ENCODE measurements at places on chromosomes 7 and 10.

- DNase-seq = no peak
Measured at GRCh38 chr10:48985621-48986158, 46.0 kb upstream of the LRRC18 start.

- peak; percentile 22 for DNase-seq
Measured at GRCh38 chr10:31700181-31700611, 228.4 kb downstream of the ARHGAP12 start.

DNA sequence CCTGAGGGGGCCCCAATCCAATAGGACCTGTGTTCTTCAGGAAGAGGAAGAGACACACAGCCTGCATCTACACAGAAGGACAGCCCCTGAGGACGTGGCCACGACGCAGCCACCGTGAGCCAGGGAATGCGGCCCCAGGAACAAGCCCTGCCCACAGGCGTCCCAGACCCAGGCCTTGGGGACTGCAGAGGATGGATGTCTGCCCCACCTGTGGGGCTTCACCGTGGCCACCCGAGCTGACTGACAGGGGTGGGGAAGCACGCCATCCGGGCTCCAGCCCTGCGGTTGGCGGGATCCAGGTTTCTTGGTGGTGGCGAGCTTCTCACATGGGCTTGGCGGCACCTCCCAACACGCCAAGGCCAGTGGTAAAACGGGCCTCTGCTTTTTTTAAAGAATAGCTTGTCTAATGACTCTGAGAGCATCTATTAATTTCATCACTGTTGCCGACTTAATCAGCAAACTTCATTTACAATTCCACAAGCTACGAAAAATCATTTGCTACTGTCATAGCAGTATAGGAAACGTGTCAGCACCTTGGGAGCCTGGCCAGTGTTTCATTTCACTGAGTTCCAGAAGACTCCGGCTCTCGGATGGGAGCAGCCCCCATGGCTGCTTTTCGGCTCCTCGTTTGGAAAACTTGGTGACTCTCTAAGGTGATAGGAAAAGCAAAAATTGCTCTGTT, 584.0 kb downstream of the PTPRN2 start:
- no peak for DNase-seq

DNA sequence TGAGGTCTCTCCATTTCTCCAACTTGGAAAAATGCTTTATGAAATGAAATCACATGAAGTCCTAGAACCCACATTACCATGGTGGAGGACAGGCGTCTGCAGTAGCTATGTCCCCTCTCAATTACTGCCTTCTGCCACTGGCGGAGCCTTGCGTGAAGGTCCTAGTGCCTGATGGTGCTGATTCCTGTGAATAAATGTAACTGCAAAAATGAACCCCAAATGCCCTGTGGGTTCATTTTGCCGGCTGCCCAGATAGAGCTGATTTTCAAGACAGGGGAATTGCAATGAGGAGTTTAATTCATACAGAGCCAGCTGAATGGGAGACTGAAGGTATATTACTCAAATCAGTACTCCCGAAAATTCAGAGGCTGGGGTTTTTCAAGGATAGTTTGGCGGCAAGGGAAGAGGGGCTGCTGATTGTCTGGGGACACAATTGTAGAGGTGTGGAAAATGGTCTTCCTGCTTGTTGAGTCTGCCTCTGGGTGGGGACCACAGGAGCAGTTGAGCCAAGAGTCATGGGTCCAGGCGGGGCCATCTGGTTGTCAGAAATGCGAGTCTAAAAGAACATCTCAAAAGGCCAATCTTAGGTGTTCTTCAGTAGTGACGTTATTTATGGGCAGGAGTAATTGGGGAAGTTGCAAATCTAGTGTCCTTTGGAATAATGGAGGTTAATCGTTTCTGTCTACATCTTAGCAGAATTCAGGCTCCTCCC, 13.5 kb downstream of the PRF1 start:
- DNase-seq = no peak

DNA sequence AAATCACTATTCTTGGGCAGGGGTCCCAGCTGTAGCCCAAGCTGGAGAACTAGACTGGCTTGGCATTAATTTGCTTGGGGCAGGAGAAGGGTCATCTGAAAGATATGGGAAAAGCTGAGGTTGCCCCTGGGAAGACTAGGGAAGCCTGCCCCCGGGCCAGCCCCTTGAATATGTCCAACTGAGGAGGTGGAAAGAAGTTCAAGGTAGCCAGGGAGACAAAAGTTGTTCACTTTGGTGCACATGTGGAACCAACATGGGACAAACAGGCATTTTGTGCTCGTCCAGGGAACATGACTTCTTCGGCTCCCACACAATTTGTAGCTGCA, 1.4 kb upstream of the LRRC61 start:
- no peak for DNase-seq

DNA sequence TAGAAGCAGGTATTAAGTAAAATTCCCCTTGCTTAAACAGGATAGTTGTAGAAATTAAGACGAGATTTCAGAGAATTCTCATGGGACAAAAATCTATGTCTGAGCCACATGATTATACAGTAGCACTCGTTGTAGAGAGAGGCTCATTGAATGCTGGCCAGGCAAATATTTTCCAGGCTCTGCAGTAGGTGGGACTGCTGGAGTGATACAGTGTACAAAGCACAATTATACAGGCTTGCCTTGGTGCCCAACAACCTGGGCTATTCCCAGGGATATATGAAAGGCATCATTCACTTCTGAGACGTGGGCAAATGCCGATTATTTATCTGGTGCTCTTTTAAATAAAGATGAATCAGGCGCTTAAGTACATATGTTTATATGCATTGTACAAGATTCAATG, 380.6 kb downstream of the PHTF2 start:
- DNase-seq = no peak

DNA sequence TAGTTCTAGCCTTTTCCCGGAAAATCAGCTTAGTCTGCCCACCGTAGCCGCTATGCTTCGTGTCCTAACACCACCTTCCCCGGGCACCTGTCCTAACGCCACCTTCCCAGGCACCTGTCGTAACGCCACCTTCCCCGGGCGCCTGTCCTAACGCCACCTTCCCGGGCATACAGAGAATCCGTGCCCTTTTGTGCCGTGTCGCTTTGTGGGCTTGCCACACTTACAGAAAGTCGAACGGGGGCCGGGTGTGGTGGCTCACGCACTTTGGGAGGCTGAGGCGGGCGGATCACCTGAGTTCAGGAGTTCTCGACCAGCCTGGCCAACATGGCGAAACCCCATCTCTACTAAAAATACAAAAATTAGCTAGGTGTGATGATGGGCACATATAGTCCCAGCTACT, 73.6 kb upstream of the DNAJB6 start:
- no peak for DNase-seq

DNA sequence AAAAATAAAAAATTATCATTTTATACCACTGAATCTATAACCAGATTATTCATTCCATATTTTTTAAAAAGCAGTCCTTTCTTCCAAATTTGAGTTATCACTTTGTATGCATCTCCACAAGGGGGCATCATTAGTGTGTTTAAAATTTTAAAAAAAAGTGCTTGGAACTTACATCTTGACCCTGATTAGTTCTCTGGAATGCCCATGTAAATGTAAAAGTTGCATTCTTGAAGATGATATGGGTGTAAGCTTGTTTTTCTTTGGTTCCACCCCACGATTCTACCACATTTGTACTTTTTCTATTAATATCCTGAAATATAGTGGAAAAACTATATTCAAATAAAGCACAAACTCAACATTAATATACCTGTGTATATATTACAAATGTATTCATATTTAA, 144.9 kb downstream of the ELAPOR2 start:
- DNase-seq = peak; percentile 65

- peak; percentile 90 for DNase-seq
Measured at GRCh38 chr10:116849248-116850057, at the start of gene ENO4. Gene ENO4, plus strand, starts transcription at chr10:116849499. Its CDS starts 68 bp downstream, at chr10:116849567.

- peak; percentile 85 for DNase-seq
Measured at GRCh38 chr7:111650456-111650999, 88.2 kb upstream of the IMMP2L start.

DNA sequence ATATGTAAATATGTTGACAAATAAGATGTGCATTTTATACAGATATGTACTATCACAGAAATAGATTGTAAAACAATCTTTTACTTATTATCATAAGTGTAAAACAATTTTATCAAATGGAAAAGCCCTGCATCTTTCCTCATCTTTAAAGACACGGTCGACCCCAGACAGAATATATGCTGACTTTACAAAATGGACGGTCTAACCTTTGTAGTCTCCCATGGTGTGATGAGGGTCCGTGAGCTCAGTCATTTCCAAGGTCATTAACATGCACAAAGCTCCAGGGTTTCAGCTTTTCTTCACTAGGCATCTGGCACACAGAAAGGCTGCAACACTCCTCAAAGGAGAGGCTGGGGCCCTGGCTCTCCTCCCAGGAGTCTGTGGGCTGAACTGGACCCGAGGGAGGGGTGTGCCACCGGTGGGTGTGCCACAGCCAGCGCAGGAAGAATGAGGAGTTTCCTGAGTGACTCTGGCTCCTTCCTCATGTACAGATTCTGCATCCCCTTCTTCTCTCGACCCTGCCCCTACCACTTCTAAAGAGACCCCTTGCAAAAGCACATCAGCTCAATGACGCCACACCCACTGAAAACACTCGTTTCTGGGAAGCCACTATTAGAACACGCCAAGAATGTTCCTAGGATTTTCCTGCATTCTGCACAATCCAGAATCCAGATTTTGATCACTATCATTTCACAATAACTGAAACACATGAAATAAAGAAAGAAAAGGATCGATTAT, 26.2 kb upstream of the ABLIM1 start:
- peak; percentile 84 for DNase-seq

DNA sequence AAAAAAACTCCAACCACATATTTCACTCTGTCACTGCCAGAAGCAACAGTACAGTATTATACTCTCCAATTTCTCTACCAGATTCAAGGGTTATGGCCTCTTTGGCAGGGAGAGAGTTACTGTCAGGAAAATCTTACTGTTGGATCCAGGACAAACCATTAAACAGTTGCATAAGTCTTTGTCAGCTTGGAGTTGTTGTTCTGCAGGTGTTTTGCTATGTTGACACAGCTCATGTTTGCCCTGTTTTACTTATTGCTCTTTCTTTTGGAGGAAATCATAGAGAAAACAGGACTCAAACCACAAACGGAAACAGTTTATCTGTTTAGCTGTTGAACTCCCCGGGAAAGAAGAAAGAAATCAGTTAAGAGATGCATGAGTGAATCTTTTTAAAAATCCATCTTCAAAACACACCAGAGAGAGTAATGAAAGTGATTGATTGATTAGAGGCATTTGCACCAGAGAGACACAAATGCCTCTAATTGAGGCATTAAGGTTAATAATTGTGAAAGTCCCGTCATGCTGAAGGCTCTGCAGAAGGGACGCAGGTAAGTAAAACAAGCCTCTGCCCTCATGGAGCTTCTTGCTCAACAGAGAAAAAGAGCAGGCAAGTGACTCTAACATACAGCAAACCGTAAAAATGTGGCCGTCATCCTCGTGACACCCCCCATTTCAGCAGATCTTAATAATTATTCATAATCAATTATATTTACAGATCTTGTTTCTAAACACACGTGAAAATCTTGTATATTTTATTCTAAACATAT, 38.7 kb upstream of the ARHGAP21 start:
- no peak for DNase-seq

- DNase-seq = no peak
Measured at GRCh38 chr10:126469692-126470091, 81.4 kb upstream of the ADAM12 start.

- no peak for DNase-seq
Measured at GRCh38 chr10:79248341-79249185, 98.7 kb upstream of the PPIF start.

DNA sequence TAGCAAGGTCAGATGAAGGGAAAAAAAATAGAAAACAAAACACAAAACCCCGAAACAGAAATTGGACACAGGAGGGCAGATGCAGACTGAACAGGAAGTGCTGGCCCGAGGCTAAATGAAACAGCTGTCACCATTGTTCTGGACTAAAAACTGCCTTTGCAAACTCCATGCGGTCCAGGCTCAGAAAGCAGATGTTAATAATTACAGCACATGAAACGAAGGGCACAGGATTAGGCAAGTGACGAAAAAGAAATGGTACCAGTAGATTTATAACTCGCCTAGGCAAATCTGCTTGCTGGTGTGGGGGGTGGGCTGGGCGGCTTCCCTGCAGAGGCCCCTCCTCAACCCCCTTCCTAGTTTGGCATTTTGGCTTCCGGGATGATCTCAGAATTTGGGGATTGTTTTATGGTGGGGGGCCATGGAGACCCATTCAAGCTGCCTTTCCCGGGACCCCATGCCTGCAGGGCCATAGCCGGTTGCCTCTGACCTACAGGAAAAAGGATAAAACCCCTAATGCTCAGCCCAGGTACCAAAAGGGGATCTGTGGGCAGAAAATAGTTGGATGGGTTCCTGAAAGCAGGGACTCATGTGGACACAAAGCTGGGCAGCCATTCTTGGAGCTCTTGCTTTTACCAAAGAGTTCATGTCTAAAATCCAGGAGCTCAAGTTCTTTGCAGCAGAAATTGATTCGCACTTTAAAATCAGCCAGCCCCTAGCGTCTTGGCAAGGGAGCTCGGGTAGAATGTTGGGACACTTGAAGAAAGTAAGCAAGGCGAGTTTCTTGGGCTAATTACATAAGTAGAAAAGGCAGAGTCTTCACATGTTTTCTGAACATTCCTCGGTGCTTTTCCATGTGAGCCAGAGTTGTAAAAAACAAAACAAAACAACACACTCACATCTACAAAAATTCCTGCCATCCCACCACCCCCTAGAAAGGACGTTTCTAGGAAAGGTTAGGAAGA, 39.0 kb upstream of the EMX2 start:
- peak; percentile 47 for DNase-seq

GRCh38 chr7:127940381-127941160, 90.7 kb downstream of the LRRC4 start:
- DNase-seq = no peak

GRCh38 chr10:68348265-68348741, 15.6 kb upstream of the PBLD start:
- DNase-seq = peak; percentile 71

DNA sequence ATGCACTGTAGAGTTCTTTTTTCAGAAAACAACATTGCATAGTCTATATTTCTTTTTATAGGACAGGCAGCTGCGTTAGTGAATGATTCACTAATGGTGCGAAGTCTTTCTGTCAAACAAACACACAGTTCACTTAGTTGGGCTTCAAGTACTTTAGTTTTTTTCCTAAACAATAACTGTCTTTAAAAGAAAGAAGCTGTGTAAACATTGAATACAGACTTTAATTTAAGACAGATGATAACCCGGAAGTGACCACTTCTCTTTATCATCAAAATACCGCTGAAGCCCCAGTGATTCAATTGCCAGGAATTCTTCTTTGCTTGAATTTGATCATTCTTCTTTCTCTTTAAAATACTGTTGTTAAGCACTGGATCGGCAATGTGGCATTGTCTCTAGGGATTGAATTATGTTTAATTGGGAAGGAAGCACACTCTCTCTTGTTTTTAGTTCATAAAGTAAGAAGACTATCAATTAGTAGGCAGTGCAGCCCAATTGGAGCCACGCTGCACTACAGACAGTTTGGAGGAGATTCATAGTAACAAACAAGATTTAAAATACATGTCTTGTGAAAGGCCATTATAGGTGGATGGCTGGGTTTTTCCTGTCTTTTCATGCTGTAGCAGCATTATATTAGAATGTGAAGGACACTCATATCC, 30.4 kb downstream of the CNTNAP2 start:
- DNase-seq = peak; percentile 84

DNA sequence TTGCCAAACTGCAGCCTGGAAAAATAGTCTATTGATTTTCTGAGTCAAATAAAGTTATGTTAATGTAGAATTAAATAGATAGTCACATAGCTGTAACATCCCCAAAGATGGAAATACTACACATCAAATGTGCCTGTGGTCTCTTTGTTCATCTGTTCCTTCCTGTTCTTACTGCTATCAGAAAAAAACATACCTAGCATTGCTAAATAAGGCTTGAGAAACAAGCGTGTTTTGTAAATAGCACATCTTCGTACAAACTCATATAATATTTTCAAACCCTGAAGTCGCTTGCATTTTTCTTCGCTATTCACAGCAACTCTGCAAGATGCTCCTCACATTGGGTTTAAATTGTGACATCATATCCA, 116.1 kb downstream of the KLF6 start:
- DNase-seq = no peak

Data from adipocyte (in vitro differentiated cells).